ENCODE measurements at places on chromosomes 12 and 14. TPM values are rescaled to one million over a fixed set of nuclear protein-coding genes. Genes with fewer than 3 reads are reported as not detected.

Gene LRP1-AS
- not detected for total RNA-seq

Gene PLEKHD1
- total RNA-seq, result 0.15 TPM

Gene BORCS5
- 7.4 TPM for total RNA-seq

Gene TAS2R7
- not detected for total RNA-seq

Gene PGF
- 5.0 TPM for total RNA-seq

Gene CORO1C
- total RNA-seq, result 109 TPM

GRCh38 chr12:76820888-76821482 lies 57.1 kb downstream of the ZDHHC17 start:
- no peak for DNase-seq

- no peak for DNase-seq
These were observed 82.4 kb downstream of the SYT10 start for GRCh38 chr12:33357181-33357580.

GRCh38 chr12:70270108-70270507 lies 26.9 kb downstream of the CNOT2 start:
- no peak for DNase-seq

DNA sequence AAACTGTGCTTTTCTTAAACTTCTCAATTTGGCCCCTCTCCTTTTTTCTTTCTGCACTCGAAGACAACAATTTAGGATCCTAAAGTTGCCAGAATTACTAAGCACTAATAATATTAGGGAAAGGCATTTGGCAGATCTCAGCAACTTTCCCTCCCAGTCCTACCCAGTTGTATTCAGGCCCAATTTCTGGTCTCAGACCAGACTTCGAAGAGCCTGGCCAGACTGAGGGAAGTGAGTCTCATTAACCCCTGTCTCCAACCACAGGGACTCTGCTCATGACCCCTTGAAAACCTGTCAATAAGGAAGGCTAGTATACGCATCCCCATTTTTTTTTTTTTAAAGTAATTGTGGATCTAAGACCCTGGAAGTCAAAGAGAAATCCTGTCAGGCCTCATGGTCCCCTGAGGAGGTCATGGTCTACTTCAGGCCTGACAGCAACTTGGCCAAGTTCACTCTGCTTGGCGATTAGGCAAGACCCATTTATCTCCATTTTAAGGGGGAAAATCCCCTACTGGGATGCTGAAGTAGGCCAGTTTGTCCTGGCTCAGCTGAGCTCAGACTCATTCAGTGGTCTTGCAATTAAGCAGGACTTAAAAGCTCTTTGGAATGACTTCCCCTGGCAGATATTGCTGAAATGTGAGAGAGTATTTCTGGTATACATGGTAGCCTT lies 521.0 kb downstream of the FUT8 start:
- DNase-seq, result peak; percentile 33

DNA sequence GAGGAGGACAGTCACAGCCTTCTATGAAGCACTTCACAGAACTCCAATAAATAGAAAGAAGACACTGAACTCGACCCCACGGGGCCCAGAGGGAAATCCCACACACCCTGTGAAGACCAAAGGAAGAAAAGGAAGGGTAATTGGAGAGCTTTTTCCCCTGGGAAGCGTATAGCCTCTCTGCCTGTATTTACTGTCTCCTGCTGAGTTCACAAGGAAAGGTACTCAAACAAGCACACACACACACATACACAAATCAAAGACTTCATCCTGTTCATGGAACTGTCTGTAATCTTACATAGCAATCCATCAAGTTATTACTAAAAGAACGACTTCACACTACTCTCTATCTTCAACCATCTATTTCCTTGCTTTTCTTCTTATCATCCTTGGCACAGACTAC lies 15.3 kb downstream of the FOXN3 start:
- no peak for DNase-seq

GRCh38 chr12:14774906-14775635 lies 28.2 kb downstream of the WBP11 start:
- DNase-seq, result peak; percentile 58

- DNase-seq, result no peak
These were observed 1019.8 kb downstream of the GALC start for GRCh38 chr14:86973177-86973576.

- no peak for DNase-seq
These were observed 17.3 kb downstream of the NFKBIA start for GRCh38 chr14:35387219-35387618.

GRCh38 chr12:132056320-132056719 lies 87.8 kb downstream of the DDX51 start:
- DNase-seq, result no peak
